Fibroblast of the aortic adventitia (primary cell): ENCODE measurements at places on chromosomes 2 and 18.
A peak's percentile ranks its signal among the peaks of the same experiment; 100 is the strongest.

DNA sequence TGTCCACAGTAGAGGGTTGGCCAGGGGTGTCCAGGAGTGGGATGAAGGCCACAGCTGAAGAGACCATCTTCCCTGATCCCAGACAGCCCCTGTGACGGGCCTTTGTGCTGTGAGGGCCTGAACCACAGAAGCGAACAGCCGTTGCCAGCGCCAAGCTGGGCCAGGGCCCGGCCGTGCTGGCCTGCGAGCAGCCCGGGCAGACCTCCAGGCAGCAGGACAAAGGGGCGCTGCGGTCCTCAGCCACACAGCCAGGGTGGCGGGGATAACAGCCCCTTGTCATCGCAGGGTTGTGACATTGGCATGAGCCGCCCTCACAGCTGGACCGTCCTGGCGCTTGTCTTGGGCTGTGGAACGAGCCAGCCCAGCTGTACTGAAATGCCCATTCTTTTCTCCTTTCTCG lies 161.1 kb downstream of the FAM210A start:
- DNase-seq = no peak

DNA sequence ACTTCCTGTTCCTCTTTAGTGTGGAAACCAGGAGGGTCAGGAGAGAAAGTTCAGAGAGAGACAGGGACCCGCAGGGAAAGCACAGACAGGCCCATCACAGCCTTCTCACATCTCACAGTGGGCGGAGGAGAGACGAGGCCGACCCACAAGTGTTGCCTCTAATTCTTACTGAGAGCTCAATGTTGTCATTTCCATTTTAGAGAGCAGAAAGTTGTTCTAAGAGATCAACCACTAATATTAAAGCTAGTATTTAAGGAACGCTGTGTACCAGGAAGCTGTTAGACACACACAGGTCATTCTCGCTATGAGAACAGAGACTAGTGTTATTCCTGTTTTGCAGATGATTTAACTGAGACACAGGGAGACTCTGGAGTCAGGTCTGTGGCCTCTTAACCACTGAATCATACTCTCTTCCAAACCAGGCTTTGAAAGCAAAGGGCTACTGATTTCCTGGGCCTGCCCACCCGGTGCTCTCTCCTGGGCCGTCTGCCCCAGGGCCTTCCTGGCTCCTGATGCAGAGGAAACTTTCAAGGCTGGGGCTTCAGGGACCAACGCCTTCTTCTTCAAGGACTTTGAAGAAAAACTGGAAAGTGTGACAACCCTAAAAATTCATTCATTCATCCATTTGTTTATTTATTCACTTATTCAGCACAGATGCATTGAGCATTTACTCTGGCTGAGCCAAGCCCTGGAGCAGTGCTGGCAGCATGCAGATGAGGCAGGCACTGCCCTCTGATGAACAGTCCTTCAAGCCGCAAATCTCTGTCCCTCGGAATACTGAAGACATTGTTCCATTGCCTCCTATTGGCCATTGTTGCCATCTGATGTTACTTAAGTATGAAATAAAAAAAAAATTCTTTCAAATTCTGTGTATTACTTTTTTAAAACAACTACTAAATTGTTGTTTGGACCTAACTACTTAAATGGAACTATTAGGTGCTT lies 37.2 kb upstream of the BIN1 start:
- peak; percentile 17 for DNase-seq

- DNase-seq = no peak
Measured at GRCh38 chr2:79697200-79697599, 184.3 kb downstream of the CTNNA2 start.

DNA sequence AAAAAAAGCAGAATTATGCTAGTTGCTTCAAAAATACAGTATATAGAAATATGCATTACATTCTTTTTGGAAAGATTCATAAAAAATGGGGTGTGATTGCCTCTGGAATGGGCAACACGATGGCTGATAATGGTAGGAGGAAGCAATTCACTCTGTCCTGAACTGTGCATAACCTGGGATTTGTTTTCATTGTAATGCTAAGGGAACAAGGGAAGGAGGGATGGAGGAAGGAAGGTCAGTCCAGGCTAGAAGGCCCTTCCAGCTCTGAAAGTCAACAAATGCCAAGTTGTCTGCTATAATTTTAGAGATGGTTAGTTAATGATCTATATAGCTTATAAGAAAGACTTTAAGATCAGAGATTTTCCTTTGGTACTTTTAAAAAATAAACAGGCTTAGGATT lies 40.8 kb downstream of the BUB1 start:
- DNase-seq = no peak

- no peak for DNase-seq
Measured at GRCh38 chr2:30883822-30884221, 76.6 kb upstream of the CAPN13 start.

DNA sequence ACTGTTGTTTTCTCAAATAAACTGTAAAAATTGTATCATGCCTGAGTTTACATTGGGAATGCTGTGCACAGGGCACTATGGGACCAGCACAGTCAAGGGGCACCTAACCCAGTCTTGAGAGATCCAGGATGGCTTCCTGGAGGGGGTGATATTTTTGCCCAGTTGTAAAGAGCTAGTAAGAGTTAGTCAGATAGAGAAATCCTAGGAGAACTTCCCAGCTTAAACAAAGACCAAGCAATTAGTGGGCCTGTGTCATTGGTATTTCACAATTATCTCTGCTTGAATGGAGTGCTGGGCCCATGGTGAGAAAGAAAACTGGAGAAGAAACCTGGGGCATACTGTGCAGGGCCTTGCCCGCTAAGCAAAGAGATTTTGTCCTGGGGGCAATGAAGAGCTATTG lies 12.2 kb downstream of the XDH start:
- DNase-seq = no peak

DNA sequence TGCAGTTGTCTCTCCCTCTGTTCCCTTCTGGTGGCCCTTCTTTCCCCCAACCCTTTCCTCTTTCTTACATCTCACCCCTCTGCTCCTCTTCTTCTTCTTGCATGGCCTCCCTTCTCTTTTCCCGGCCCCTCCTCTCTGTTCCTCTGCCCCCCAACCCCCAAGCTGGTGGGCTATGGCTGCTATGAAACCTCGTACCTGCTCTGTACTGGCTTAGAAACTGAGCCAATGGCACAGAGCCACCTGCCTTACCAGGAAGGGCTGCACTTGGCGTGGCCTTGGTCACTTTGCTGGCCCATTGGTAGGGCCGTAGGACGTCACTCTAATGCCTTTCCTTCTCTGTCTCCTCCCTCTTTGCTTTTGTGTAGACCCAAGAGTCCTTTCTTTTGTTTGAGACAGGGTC lies 78.9 kb downstream of the LRRFIP1 start:
- DNase-seq = no peak

DNA sequence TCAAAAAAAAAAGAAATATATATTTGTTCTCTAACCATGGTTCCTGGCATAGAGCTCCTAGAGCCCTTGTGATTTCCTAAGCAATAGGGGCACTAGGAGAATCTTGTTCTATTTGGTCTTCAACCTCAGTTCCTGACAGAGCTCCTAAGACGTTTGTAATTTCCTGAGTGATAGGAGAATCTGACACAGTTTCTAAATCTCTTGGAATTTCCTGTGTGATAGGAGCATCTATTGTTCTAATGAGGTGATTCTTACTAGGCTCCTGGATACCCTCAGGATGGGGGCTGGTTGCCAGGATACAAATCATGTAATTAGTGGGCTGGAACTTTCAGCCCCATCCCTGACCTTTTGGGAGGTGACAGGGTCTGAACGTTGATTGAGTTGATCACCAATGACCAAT lies 245.8 kb downstream of the ZEB2 start:
- DNase-seq = peak; percentile 12

- no peak for DNase-seq
Measured at GRCh38 chr18:63980896-63981460, 11.1 kb downstream of the SERPINB8 start.

- no peak for DNase-seq
Measured at GRCh38 chr2:12594590-12594989, 122.1 kb upstream of the TRIB2 start.

DNA sequence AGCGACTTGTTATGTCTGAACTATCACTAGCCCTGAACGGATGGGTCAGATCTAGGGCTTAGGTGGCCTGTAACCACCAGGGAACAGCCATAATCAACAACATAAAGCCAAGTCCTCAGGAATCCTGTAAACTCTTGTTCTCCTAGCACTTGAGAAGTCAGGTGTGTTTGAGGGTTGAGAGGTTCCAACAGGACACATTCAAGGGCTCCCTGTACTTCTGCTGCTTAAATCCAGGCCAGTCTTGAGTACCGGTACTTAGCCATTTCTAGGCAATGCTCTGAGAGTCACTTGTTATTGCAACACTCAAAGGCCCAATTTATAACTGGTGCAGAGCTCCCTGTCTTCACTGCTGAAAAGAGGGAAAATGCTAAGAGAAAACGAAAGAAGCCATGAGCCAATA lies 21.6 kb upstream of the SLC40A1 start:
- no peak for DNase-seq

- no peak for DNase-seq
Measured at GRCh38 chr2:2012505-2012904, 268.2 kb upstream of the PXDN start.

- no peak for DNase-seq
Measured at GRCh38 chr2:12176623-12177454, 430.4 kb downstream of the LPIN1 start.

DNA sequence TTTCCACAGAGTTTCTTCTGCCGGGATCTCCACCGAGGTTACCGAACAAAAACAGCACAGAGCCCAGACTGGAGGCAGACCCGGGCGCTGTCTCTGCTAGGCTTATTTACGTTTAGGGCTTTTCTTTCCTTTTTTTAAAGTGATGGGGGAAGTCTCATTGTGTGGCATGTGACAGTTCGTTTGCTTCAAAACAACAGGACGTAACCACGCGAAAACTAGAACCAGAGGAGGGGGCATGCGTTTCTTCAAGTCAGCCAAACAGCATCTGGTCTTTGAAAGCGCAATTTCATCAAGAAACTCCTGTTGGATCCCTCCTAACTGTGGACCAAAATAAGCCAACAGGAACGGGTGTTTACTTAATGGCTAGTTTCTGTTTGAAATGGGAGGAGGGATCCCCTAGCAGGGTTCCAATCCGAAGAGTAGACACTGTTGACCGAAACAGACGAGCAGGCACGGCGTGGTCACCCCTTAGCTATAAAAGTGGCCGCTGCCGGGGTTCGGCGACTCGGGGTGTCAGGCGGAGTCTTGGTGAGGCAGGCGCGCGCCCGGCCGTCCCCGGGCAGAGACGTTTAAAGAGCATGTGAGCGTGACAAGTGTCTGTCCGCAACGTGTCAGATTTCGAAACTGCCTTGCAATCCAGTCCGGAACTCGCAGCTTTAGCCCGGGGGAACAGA lies 997 bp upstream of the TGIF1 start:
- DNase-seq = peak; percentile 92
